ENCODE measurements at places on chromosomes 3 and 15. TPM values are rescaled to one million over a fixed set of nuclear protein-coding genes. Genes with fewer than 3 reads are reported as not detected.

ARHGEF26 gene
- 79.3 TPM for total RNA-seq

SLC9C1 gene
- not detected for total RNA-seq

RBP2 gene
- not detected for total RNA-seq

GUCA1C gene
- not detected for total RNA-seq

RFC4 gene
- total RNA-seq: 9.8 TPM

GOLGA8T gene
- total RNA-seq: not detected

SUCLG2 gene
- 68.5 TPM for total RNA-seq

GRCh38 chr15:62821384-62822131, 221.0 kb upstream of the TPM1 start:
- no peak for ATAC-seq

- ATAC-seq: no peak
These were observed 13.0 kb downstream of the ANPEP start for GRCh38 chr15:89801471-89802195.

DNA sequence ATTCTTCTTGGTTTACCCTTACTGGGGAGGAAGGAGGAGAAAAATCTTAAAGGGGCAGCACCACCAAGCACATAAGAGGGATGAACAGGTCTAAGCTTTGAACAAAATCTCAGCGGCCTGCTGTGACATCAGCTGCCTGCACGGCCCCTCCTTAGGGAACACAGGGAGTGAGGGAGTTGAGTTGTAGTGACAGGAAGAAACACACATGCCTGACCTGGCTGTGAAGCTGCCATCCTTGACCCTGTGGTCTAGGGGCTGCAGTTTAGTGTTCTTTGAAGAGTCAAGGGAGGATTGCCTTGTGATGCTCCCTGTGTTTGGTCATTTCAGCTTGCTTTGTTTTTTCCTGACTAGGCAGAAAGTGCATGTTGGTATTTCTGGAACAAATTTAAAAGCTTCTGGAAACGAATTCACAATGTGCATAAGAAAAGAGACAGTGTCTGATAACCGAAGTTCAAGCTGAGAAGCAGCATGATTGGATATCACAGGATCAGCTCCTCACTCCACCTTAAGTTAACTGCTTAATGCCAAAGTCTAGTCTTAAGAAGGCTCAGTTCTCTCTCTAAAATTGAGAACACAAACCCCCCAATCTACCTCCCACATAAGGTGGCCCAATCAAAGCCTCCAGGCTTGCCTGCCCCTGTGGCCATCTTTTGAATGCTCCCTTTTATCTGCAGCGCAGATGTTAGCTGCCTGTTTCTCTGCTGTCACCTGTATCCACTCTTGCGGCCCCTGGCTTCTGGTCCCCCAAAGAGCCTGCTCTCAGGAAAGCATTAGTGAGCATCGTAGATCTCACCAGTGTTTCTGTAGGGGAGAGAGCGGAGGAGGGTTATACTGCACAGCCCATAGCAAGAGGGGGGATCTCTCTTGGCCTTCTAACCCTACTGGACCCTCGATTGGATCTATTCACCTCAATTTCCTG, 82.2 kb downstream of the SCN11A start:
- no peak for ATAC-seq

- ATAC-seq: peak; percentile 81
These were observed at the start of gene NISCH for GRCh38 chr3:52455283-52456168. Gene NISCH (plus strand): TSS chr3:52455604. CDS start chr3:52455642, 38 bp downstream.

- no peak for ATAC-seq
These were observed 296.8 kb downstream of the DOCK3 start for GRCh38 chr3:50971487-50971924.

DNA sequence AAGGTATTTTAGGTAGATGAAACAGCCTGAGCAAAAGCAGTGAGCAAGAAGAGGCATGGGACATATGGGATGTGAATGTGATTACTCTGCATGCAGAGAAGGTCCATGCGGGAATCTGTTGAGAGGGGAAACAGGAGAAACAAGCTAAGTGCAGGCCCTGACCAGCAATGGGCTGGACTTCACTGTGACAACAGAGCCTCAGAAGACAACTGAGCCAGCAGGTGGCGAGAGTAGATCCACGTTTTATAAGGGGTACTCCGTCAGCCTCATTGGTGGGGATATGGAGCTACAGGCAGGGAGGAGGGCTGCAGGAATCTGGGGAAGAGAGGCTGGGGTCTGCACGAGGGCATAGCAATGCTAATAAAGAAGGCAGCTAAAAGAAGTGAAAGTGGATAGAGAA, 405.9 kb upstream of the LMCD1 start:
- no peak for ATAC-seq

GRCh38 chr15:43404130-43404529, 33.2 kb downstream of the TUBGCP4 start:
- ATAC-seq: no peak

GRCh38 chr3:81465510-81466200, 295.8 kb downstream of the GBE1 start:
- ATAC-seq: no peak
